ENCODE measurements at places on chromosomes 2 and 18.

GRCh38 chr2:233463586-233463985 is 103.0 kb downstream of the USP40 start:
- no peak for DNase-seq
- peaks cover 66% of the 10 kb centered on the region for H3K36me3 ChIP-seq
- no peak overlapping the region for H3K4me3 ChIP-seq
- no peaks in the 10 kb centered on the region for H3K4me1 ChIP-seq
- H3K27me3 ChIP-seq, result no peaks in the 10 kb centered on the region
- no peak overlapping the region for H3K27ac ChIP-seq

DNA sequence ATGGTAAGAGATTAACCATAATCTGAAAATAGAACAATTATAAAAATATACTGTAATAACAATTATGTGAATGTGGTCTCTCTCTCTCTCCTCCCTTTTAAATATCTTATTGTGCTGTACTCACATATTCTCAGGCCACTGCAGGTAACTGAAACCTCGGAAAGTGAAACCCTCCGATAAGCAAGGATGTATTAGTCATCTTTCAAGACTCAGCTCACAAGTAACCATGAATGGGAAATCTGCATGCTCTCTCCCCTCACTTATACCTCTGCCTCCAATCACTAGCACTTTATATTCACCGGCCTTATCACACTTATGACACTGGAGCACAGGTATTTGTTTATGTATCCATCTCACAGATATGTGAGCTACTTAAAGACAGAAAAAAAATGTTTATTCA is 139.7 kb downstream of the LRP2 start:
- no peaks in the 10 kb centered on the region for H3K36me3 ChIP-seq
- H3K27me3 ChIP-seq, result no peaks in the 10 kb centered on the region
- H3K4me1 ChIP-seq, result no peaks in the 10 kb centered on the region
- DNase-seq, result no peak

DNA sequence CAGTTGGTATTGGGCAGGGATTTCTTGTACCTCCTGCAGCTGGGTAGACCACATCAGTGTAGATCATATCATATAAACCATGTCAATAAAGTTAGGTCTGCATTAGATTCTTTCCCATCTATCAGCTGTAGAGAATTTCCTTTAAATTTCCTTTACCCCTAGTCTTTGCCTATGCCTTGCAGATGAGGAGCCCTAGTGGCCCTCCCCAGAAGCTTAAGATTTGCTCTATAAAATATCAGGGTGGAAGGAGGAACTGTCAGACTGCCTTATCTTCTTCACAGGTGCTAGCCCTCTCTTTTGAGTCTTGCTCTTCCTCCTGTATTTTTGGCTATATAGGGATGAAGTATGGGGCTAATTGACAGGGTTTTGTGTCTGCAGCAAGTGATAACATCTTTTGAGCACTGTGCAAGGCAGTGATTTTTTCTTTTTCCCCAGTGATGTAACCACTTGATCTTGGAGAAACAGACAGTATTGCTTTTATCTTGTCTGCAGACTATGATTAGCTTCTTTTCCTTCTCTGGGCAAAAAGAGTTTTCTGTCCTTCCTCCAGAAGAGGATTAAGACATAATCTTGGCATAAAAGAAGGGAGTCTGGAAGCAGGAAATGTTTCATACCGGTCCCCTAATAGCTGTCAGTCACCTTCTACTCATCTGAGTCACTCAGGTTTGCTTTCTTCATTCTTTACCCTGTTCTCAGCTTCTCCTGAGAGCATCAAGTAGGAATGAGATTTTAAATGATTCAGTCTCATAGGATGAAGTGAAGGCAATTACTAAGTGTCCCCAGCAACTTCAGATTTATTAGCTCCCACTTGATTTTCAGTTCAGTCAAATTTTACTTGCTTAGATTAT is 286.4 kb downstream of the CDH19 start:
- H3K4me3 ChIP-seq, result no peak overlapping the region
- no peaks in the 10 kb centered on the region for H3K27me3 ChIP-seq
- H3K36me3 ChIP-seq, result no peaks in the 10 kb centered on the region
- H3K27ac ChIP-seq, result no peak overlapping the region
- DNase-seq, result no peak

DNA sequence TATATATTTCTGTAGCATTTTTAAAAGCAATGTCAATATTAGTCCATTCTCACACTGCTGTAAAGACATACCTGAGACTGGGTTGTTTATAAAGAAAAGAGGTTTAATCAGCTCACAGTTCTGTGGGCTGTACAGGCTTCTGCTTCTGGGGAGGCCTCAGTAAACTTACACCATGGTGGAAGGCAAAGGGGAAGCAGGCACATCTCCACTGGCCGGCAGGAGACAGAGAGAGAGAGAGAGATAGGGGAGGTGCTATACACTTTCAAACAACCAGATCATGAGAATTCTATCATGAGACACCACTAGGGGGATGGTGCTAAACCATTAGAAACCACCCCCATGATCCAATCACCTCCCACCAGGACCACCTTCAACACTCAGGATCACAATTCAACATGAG is 43.1 kb downstream of the CHMP3 start:
- no peak overlapping the region for H3K27ac ChIP-seq
- H3K36me3 ChIP-seq, result no peaks in the 10 kb centered on the region
- DNase-seq, result no peak
- H3K4me3 ChIP-seq, result no peak overlapping the region
- H3K4me1 ChIP-seq, result no peaks in the 10 kb centered on the region
- no peaks in the 10 kb centered on the region for H3K27me3 ChIP-seq

Data from CD8-positive, alpha-beta memory T cell (primary cell).